ENCODE measurements at places on chromosomes 2 and 18.

GRCh38 chr2:239290618-239291474 is 110.0 kb downstream of the HDAC4 start:
- DNase-seq: no peak

DNA sequence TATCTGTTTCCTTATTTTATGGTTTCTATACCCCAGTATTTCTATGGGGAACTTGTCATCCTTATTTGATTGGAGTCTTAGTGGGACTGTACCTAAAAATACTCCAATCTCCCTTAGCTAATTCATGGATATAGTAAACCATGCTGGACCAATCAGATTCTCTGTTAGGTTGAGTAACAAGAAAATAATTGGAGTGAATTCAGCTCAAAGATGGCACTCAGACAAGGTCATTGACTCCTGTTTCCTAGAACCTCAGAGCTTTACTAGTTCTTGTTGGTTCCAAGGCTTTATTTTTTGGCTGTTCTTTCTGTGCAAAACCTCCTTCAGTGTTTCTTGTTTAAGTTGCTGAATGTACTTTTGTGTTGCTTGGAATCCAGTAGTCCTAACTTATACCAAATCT is 31.9 kb upstream of the CPS1 start:
- no peak for DNase-seq

- DNase-seq: no peak
Measured at GRCh38 chr2:189096769-189097447, 82.7 kb downstream of the COL5A2 start.

- no peak for DNase-seq
Measured at GRCh38 chr2:176188774-176189680, 559 bp downstream of the HOXD1 start.

- no peak for DNase-seq
Measured at GRCh38 chr2:47686018-47686417, 96.9 kb upstream of the MSH6 start.
